Fibroblast of villous mesenchyme (primary cell): ENCODE measurements at places on chromosomes 4 and X.
A peak's percentile ranks its signal among the peaks of the same experiment; 100 is the strongest.

DNA sequence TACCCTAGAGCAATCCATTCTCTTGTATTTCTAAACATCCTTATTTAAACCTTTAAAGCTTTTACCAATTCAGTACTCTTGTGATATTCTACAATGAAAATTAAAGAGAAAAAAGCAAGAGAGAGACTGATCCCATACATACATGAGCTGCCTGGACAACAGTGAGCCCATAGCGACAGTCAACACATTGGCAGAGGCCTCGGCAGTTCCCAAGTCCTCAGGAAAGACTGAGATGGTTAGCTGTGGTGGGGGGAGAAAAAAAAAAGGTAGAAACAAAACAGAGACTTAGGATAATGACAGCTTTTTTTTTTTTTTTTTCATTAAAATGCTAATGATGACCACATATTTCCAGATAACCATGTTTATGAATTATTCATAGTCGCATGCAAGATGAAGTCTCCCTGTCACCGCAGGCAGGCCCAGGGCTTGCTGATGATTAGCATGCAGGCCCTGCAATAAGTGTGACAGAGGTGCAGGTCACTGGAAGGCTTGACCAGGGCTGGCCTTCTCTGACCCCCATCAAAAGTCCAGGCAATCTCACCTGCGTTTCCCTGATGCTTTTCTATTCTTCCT lies 148.8 kb downstream of the APBB2 start:
- DNase-seq: no peak

- no peak for DNase-seq
Measured at GRCh38 chr4:93688978-93689377, 139.6 kb upstream of the ATOH1 start.

- no peak for DNase-seq
Measured at GRCh38 chrX:81278616-81279015, 76.7 kb downstream of the SH3BGRL start.

GRCh38 chr4:93116624-93117023 lies 711.9 kb upstream of the ATOH1 start:
- no peak for DNase-seq

GRCh38 chr4:130608121-130608520 lies 1512.2 kb downstream of the C4orf33 start:
- DNase-seq: no peak

GRCh38 chr4:164591666-164592065 lies 162.3 kb upstream of the SMIM31 start:
- DNase-seq: no peak

DNA sequence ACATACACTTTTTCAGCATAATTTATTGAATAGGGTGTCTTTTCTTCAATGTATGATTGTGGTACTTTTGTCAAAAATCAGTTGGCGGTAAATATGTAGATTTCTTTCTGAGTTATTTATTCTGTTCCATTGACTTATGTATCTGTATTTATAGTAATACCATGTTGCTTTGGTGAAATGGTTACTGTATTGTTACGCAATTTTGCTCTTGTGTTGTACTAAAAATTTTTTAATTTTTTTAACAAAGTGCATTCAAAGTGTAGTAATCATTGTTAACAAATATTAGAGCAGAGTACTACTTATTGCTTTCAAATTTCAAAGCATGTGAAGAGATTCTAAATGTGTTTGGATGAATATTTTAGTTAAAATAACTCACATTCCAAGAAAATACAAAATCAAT lies 915.4 kb downstream of the PCDH19 start:
- no peak for DNase-seq

DNA sequence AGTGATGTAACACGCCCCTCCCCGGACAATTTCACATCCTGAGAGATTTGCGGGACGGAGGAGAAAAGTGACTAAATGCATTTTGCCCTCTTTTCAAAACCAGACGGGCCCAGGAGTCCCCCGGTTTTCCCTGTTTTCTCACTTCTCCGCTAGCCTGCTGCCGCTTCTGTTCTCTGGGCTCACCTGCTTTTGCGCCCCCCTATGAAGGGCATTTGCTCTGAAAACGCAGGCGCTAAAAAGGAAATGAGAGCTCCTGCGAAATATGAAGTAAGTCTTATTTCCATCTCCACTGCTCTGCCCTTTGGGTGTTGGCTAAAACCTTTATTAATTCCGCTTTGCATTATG lies 613 bp upstream of the TMEM47 start:
- no peak for DNase-seq

DNA sequence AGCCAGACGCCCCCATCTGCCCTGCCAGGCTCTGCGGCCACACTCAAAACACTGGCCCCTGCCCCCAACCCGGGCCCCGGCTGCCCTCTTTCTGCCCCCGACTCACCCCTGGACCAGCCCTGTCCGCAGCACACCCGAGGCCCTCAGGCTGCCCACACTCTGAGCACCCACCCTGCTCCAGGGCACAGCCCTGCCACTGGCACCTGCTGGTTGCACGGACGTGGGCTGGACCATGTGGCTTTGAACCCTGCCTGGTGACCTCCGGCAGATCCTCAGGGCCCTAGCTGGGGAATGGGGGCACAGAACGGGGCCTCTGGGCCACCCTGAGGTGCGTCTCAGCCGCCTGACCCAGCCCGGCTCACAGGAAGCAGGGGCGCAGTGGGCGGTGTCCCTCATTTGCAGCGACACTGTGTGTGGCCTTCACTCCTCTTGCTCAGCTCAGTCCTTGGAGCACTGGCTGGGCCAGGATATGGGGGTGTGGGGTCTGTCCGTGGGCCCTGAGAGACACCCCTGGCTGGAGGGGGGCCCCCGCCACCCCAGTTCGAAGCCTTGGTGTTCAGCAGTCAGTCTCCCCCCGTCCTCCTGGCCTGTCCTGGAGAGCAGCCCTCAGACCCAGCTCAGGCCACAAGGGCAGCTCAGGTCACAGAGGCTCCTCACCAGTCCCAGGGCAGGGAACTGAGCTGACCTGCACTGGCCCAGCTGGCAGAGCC lies 73.2 kb downstream of the FAM53A start:
- DNase-seq: no peak

DNA sequence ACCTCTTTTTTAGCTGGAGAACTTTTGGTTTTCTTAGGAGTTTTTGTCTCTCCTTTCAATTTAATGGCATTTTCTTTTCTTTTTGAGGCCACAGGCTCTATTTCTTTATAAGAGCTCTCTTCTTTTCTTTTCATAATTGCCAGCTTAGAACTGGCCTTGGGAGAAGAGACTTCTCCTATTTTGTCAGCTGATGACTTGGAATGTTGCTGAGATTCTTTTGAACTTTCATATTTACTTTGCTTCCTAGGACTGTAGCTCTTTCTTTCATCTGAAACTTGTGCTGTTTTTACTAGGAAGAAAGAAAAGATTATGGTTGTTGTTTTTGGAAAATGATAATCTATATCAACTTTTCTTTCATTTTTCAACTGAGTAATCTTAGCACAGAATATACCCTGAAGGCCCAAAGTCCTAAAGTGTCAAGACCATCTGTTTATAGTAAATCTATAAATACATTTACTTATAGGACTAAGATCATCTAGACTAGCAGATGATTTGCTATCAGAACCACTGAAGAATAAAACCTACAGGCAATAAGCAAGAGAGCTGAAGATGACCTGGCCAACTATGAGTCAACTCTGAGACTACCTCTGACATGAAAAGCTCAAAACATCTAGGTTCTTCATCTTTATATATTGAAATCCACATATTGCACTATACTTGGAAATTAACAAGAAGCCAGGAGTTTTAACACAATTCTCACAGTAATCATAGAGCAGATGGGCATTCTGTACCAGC lies 45.6 kb downstream of the RFC1 start:
- DNase-seq: peak; percentile 27

- peak; percentile 65 for DNase-seq
Measured at GRCh38 chrX:40154250-40154852, 56.6 kb upstream of the BCOR start.

DNA sequence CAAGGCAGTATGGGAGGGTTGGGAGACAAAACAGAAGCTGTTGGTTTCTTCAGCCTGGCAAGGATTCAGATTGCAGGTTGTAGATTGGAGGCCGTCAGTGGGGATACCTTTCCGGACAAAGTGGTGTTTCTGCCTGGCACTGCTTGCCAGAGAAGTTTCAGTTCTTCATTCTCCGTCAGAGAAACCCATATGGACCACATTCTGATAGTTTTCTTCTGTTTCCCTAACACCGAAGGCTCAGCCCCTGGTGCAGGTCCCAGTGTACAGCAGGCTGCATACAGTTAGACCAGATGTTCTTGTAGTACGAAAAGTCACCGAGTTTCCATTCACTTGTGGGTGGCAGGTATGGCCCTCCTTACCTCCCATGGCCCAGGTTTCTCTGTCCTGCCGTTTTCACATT lies 107.3 kb downstream of the PTTG2 start:
- DNase-seq: no peak

- DNase-seq: no peak
Measured at GRCh38 chrX:72060196-72060920, 71.4 kb downstream of the RTL5 start.

GRCh38 chr4:74329307-74329706 lies 21.0 kb downstream of the EPGN start:
- DNase-seq: no peak

- no peak for DNase-seq
Measured at GRCh38 chr4:18935659-18936345, 914.2 kb upstream of the LCORL start.

DNA sequence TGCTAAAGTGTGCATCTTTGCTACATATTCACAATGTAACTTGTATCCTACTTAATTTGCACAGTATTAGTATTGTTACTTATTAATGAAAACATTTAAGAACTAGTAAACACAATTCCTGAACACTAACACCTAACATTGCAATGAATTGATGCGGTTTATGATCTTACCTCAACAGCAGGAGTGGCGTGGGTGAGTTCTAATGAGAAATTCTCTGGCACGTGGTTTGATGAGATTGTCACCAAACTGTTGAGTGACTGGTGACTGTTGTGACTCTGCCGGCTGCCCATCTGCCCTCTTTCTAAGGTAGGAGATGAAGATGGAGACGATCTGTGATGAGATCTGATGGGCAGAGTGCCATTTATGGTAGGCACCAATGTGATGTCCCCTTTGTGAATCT lies 2.9 kb downstream of the PCDH18 start:
- DNase-seq: no peak

- no peak for DNase-seq
Measured at GRCh38 chr4:139686130-139686529, 20.5 kb downstream of the MGST2 start.

GRCh38 chr4:95606739-95607138 lies 58.0 kb upstream of the UNC5C start:
- no peak for DNase-seq

DNA sequence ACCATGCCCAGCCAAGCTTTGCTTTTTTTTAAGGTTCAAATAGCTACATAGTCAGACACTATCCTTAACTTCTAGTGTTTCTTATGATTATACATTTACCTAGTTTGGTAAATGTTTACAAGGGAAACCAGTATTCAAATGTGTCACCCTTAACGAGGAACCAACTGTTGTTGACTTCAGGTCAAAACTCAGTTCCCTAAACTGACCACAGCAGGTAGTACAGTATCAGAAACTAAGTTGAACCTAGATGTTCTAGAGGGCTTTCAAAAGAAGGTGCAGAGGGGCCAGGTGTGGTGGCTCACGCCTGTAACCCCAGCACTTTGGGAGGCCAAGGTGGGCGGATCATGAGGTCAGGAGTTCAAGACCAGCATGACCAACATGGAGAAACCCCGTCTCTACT lies 11.3 kb downstream of the GPC4 start:
- DNase-seq: no peak

DNA sequence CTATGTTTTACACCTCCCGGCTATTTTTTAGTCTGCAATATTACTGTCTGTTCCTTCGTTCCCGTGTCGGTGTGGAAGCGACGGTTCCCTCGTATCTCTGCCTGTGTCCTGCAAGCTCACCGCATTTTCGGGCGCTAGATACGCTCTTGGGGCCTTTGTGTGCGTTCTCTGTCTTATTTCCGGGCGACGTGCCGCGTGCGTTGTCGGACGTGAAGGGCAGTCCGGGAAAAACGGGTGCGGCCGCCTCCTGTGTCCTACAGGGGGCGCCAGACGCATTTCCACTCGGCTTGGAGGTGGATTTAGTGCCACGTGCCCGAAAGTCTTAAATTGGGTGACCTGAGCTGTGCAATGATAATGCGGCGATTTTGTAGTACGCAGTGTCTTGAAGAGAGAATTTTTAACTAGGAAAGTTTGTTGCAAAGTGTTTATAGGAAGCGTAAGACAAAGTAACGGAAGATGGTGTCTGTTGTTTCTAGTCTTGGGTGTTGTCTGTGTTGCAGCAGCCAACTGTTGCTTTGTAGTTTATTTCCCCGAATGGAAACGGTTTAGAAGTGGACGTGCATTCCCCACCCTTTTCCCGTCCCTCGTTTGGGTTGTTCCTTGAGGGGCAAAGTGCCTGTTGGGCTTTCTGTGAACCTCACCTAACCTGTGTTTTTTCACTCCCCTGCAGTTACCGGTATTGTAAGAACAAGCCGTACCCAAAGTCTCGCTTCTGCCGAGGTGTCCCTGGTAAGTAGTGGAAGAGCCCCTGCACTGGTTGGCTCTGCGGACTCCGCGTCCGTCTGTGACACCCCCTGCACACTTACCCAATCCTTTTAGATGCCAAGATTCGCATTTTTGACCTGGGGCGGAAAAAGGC lies 720 bp downstream of the RPL10 start:
- peak; percentile 85 for DNase-seq

- no peak for DNase-seq
Measured at GRCh38 chr4:7387925-7388324, 46.8 kb downstream of the PSAPL1 start.

DNA sequence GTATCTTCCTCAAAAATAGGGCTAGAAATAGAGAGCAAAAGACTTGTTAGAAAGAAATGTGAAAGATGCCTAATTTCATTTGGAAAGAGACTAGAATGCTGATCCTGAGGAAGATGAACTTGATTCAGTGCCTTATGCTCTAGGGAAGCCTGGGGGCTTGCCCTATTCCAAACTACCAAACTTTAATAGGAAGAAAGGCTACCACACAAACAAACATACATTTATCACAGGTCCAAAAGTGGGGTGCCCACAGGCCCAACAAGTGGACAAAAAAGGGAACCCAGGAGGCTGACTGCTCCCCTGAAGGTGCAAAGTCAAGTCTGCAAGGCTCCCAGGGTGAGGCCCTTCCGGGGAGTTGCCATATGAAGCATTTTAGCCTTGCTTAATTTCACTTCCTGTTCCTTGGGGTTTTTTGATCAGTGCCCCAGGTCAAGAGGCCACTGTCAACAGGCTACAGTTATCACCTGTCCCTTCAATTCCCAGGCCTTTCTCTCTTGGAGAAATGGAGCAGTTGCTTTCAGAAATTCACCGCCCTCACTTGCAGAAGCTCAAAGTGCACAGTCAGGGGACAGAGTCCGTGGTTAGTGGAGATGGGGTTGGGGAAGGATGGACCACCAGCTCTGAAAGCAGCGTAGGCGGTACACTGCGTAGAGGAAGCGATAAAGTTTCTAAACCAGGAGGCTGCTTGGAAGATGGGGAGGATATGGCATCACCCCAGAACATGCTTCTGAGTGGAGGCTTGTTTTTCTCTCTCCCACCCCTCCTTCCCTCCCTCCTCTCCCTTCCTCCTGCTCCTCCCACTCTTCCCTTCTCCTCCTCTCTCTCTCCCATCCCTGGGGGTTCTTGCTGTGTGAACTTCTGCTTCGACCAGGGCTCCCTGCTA lies 36.4 kb downstream of the TMEM154 start:
- DNase-seq: no peak

GRCh38 chr4:13938299-13938698 lies 310.8 kb upstream of the BOD1L1 start:
- DNase-seq: no peak

GRCh38 chrX:39443240-39443639 lies 642.0 kb downstream of the MID1IP1 start:
- no peak for DNase-seq
